ENCODE measurements at places on chromosomes 11 and 22.
A peak's percentile ranks its signal among the peaks of the same experiment; 100 is the strongest.

DNA sequence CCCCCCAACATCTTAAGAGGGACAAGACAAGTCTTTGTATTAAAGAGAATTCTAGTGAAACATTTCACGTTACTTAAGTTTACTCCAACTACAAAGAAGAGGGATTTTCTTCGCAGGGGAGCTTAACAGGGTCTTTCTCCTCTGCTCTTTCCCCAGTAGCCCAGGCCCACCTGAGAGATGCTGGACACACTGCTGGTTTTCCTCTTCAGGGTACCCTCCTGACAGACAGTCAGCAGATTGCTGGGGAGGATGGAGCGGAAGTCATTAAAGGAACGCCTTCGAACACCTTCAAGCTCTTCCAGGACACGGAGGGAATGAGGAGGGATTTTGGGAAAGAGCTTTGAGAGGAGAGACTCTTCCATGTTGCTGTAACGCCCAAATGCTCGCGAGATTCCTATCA is 39.1 kb downstream of the PI4KA start:
- DNase-seq = no peak

GRCh38 chr22:19052941-19053541 is 69.2 kb downstream of the DGCR2 start:
- no peak for DNase-seq

DNA sequence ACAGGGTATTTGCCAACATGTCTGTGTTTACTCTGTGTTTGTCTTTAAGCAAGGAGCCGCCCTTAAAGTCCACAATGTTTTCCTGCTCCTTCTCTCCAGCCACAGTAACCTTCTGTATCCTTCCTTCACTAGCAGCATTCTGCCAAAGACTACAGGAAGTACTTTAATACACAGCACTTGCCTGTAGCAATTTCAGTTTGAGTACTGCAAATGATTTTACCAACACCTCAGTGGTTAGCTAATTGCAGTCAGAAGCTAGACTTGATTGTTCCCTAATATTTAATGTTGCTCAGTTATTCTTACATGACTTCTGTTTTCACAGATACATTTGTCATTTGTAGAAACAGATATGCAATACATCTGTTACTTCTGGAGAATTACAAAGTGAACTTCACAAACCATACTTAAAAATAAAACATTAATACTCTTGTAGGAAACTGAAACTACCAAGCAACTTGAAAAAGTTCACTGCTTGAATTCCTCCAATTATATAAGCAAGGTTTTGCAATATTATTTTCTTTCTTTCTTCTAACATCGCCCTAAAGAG is 69.1 kb downstream of the FCHSD2 start:
- no peak for DNase-seq

DNA sequence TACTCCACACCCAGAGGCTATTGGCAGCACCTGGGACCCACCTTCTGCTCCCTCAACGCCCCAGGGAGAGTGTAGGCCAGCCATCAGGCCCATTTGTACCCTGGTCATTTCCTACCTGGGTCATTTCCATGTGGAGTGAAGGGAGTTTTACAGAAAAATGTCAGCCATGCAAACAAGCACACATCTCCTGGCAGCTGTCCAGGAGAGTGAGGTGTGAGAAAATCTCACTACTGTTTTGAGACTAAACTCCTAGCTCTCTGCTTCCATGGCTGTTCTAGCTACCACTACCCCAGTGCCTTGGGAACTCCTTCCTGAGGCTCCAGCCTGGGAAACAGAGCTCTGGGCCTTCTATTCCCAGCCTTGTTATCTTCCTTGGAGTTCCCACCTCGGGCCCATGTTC is 2.8 kb upstream of the TMPRSS13 start:
- no peak for DNase-seq

GRCh38 chr11:29448246-29448877 is 568.5 kb downstream of the KCNA4 start:
- DNase-seq = no peak

DNA sequence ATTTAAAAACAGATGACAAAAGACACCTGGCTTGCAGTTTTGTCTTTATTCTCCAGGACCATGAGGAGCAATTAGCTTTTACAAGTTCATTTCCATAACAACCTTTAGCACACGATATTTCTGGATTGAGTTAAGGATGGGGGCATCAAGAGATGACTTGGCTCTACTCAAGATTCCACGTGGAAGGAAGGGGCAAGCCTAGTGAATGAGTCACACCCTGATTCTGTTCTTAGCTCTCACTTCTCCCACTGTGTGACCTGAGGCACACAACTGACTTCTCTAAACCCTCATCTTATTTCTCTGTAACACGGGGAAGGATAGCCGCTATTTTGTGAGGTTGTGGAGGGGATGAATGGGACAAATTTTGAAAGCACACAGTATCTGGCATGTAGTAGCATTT is 185.5 kb downstream of the KIRREL3 start:
- no peak for DNase-seq

GRCh38 chr11:117900720-117901440 is 24.4 kb upstream of the FXYD6 start:
- no peak for DNase-seq

- DNase-seq = no peak
These were observed 12.5 kb upstream of the MS4A10 start for GRCh38 chr11:60772666-60773065.

- peak; percentile 51 for DNase-seq
These were observed 10.1 kb upstream of the B4GALNT4 start for GRCh38 chr11:359181-359714.
